NB4 (cell line): ENCODE measurements at places on chromosomes 12 and 14.

DNA sequence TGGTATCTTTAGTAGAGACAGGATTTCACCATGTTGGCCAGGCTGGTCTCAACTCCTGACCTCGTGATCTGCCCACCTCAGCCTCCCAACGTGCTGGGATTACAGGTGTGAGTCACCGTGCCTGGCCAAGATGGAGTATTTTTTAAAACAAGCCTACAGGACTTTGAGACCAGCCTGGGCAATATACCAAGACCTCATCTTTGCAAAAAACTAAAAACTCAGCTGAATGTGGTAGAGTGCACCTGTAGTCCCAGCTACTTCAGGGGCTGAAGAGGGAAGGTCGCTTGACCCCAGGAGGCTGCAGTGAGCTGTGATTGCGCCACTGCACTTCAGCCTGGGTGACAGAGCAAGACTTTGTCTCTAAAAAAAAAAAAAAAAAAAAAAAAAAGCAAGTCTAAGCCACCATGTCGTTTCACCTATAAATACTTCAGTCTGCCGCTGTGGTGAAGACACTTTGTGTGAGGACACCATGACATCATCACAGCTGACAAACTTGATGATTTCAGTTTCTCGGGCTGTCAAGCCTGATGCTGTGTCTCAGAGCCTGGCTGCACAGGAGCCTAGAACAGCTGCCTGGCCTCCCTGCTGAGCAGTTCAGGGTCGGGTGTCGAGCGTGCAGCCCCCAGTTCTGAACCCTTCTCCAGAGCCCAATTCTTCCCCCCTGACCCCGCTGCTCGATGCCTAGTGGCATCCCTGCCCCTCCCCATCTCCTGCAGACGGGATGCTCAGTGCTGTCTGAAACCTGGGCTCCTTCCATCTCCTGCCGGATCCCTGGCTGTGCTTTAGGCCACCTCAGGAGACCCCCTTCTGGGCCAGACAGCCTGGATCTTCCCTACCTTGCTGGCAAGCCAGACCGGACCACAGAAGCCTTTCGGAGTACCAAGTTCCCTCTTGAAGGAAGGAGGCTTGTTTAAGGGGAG is 119.2 kb upstream of the EVL start:
- peak; percentile 53 for DNase-seq

GRCh38 chr14:29150659-29151058 is 384.1 kb downstream of the FOXG1 start:
- no peak for DNase-seq

DNA sequence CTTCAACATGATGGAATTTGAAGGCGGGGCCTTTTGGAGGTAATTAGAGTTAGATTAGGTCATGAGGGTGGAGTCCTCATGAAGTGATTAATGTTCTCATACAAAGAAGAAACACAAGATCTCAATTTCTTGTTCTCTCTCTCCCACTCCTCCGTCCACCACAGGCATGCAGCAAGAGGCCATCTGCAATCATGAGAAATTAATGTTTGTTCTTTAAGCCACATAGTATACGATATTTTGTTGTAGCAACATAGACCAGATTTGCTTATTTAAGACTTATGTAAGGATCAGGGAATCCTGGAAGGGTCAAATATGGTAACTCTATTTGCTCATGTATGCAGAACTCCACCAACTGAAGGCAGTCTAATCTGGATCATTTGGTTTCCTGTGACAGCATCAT is 429.0 kb downstream of the LRIG3 start:
- no peak for DNase-seq

DNA sequence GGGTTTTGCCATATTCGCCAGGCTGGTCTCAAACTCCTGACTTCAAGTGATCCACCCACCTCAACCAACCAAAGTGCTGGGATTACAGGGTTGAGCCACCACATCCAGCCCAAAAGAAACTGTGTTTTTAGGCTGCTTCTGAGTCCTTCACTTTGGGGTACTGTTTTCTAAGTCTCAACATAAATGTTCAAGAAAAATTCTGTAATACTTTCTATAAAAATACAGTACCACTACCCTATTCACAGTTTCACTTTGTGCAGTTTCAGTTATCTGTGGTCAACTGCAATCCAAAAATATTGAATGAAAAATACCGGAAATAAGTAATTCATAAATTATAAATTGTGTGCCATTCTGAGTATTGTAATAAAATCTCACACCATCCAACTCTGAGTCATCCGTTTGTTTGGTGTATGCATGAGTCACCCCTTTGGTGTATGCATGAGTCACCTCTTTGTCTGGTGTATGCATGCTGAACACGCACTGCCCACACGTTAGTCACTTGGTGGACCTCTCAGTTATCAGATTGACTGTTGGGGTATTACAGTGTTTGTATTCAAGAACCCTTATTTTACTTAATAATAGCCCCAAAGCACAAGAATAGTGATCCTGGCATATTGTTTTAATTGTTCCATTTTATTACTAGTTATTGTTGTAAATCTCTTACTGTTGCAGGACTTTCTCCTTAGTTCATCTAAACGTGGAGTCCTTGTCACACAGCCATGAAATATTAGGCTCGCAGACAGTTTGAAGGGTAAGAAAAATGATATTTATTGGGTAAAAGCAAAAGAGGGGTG is 190.2 kb downstream of the FSCB start:
- peak; percentile 76 for DNase-seq

- no peak for DNase-seq
Measured at GRCh38 chr12:97109441-97109840, 202.4 kb downstream of the NEDD1 start.

DNA sequence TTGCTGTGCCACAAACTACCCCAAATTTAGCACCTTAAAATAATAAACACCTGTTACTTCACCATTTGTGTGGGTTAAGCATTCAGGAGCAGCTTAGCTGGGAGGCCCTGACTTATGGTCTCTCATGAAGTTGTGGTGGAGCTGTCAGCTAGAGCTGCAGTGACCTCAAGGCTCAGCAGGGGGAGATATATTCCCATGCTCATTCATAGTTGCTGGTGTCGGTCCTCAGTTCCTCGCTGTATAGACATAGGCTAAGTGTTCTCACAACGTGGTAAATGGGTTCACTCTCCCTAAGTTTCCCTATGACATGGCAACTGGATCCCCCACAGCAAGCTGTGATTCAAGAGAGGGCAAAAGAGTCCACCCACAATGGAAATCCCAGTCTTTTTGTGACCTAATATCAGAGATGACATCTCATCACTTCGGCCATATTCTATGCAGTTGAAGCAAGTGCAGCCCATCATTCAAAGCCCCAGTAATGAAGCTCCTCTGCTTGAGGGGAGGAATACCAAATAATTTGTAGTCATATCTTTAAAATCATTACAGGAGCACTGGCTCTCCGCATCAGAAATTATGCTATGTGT is 41.1 kb downstream of the PRB3 start:
- DNase-seq: peak; percentile 57
